ENCODE measurements at places on chromosomes 1 and 21. TPM values are rescaled to one million over a fixed set of nuclear protein-coding genes. Genes with fewer than 3 reads are reported as not detected.

GRCh38 chr1:115445090-115445489 lies 107.0 kb upstream of the NGF start:
- no peak for DNase-seq

DNA sequence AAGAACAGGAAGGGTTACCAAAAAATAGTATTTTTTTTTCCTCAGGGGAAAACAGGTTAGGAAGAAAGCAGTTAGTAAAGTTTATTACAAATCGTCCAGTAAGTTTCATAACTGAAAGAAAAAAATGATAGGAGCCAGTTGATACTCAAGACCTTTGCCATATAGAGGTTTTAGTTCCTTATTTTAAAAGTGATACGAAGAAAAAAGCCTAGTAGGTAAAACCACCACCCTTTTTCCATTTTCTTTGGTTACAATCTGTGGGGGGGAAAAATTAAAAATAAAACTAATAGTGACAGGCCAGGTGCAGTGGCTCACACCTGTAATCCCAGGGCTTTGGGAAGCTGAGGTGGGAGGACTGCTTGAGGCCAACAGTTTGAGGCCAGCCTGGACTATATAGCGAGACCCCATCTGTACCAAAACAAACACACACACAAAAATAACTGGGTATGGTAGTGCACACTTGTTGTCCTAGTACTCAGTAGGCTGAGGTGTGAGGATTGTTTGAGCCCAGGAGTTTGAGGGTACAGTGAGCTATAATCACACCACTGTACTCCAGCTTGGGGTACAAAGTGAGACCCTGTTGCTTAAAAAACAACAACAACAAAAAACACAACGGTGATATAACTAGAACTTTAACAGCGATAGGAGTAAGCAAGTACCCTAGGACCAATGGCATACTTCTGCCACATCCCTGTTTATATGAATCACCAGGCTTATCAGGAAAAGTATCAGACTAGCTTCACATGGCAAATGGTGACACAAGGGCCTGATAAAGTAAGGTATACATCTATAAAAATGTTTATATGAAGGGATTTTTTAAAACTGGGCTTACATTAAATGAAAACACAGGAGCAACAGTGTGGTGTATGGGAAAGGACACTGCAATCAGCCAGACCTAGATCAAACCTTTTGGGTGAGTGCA lies 5.4 kb downstream of the TMEM59 start:
- no peak for DNase-seq

DNA sequence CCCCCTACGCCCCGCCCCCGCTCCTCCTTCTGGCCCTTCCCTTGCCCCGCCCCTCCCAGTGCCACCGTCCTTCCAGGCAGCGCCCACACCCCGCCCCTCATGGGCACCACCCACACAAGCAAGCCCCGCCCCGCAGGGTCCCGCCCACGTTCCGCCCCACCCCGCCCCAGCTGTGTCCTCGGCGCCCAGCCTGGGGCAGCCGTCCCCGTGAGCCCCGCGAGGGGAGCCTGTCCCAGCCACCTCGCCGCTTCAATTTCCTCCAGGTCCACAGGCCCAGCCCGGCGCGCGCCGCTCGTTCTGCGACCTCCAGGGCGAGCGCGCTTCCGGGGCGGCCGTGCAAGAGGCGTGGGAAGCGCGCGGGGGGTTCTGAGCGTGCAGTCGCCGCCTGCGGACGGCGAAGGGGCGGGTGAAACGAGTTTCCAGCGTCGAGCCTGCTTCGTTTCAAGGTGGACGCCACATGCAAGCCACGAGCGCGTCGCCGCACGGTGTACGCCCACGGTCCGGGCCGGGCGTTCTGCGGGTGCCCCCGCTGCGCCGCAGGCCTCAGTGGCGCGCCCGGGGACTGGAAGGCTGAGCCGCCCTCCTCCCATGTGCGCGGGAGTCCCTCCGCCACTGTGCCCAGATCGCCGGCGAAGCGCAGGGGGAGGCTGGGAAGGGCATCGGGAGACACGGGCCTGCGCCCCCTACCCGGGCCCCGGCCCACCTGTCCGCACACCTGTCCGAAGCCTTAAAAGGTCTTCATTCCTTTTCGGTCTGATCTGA lies 10.8 kb upstream of the FAAP20 start:
- DNase-seq: peak; percentile 99

- DNase-seq: no peak
Observed at GRCh38 chr1:72690871-72691270, 408.5 kb upstream of the NEGR1 start.

GRCh38 chr21:35414507-35415139 lies 365.5 kb upstream of the RUNX1 start:
- no peak for DNase-seq

GRCh38 chr1:181806746-181807145 lies 254.8 kb downstream of the ZNF648 start:
- DNase-seq: no peak

DNA sequence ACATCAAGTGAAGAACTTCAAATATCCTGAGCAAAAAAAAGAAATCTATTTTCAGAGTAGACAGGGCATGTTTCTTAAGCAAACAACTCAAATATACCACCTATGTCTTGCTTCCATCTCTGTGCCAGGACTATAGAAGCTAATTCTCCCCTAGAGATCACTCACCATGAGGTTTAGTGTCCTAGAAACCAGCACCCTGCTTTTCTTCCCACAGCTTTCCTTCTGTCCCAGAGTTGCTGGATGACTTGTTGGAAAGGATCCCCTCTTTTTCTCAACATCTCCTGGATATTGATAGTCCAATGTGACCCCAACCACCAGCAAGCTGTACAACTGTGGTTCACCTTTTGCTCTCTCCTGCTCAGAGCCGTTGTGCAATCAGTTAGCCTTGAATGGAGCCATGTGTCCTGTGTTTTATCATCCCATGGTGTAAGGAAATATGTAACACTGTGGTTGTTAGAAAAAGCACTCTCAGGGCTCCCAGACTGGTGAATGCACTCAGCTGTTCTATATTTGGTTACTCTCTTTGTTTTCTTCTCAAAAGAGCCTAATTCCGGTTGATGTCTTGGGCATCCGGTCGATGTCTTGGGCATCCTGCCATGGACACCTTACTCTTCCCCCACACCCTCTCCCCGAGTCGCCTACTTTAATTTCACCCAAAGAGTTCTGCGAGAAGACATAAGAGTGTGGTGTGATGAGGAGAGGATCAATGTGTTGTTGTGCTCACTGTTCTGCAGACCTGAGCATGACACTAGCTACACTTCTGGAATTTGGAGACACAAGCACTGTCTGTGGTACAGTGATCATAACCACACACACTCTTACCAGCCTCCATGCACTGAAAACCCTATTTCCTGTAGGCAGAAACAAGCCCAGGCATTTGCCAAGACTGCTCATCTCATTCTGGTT lies 1.7 kb downstream of the TNFSF4 start:
- DNase-seq: no peak

DNA sequence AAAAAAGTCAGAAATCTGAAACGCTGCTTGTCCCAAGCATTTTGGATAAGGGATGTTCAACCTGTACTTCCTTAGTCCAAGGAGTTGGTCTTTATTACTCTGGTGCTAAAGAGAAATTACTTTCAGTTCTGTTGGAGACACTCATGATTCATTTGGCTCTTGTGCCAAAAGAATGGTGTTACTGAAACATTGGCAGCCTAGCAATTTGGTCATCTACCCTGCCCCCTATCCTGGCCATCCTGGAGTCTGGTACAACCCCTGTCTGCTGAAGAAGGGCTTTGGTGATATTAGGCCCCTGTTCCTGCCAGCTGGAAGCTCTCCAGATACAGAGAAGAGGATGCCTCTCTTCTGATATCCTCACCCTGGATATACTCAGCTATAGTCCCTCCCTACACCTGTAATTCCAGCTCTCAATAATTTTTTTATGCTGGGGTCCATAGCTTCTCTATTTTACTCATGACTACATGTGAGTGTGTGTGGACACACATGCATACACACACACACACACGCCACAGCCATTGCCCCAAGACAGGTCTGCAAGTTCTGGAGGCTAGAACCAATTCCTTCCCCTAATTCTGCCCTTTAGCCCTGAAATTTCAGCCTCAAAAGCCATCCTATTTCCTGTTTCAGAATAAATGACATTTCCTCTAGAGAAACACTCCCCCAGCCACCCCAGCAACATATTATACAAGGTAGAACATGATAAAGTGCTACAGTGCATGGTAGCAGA lies 40.0 kb downstream of the LHX8 start:
- DNase-seq: no peak

DNA sequence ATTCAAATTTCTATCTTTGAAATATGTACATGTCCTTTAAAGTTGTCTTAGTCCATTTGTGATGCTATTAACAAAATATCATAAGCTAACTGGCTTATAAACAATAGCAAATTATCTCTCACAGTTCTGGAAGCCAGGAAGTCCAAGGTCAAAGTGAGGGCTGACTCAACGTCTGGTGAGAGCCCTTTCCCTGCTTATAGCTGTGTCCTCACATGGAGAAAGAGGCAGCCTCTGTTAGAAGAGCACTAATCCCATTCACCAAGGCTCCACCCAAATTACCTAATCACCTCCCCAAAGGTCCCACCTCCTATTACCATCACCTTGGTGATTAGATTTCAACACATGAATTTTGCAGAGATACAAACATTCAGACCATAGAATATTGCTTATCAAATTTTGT lies 450.1 kb upstream of the BEND5 start:
- no peak for DNase-seq

GRCh38 chr1:28309702-28310101 lies 19.1 kb upstream of the MED18 start:
- DNase-seq: no peak

SLC30A7 gene
- 5.5 TPM for total RNA-seq

ETV3L gene
- total RNA-seq: not detected

BNIPL gene
- 0.30 TPM for total RNA-seq

TRIM67 gene
- total RNA-seq: 0.11 TPM

MINDY1 gene
- total RNA-seq: 38.5 TPM

LRRN2 gene
- 1.5 TPM for total RNA-seq

LRRC3 gene
- 3.3 TPM for total RNA-seq
